ENCODE measurements at places on chromosomes 11 and 22. TPM values are rescaled to one million over a fixed set of nuclear protein-coding genes. Genes with fewer than 3 reads are reported as not detected.

ACR gene
- not detected for total RNA-seq

C11orf16 gene
- not detected for total RNA-seq

GGT1 gene
- 3.2 TPM for total RNA-seq

FIBIN gene
- not detected for total RNA-seq

MS4A10 gene
- not detected for total RNA-seq

SLC15A3 gene
- total RNA-seq, result 23.3 TPM

IL18BP gene
- total RNA-seq, result 2.2 TPM

AQP11 gene
- 3.6 TPM for total RNA-seq

ALG8 gene
- 95.5 TPM for total RNA-seq

KCNJ11 gene
- not detected for total RNA-seq

KLHL35 gene
- total RNA-seq, result 7.2 TPM

OR52D1 gene
- total RNA-seq, result not detected

INPP5J gene
- total RNA-seq, result 0.49 TPM

PKDREJ gene
- total RNA-seq, result not detected

MIEF1 gene
- 11.9 TPM for total RNA-seq

PSMD13 gene
- 239 TPM for total RNA-seq

DNA sequence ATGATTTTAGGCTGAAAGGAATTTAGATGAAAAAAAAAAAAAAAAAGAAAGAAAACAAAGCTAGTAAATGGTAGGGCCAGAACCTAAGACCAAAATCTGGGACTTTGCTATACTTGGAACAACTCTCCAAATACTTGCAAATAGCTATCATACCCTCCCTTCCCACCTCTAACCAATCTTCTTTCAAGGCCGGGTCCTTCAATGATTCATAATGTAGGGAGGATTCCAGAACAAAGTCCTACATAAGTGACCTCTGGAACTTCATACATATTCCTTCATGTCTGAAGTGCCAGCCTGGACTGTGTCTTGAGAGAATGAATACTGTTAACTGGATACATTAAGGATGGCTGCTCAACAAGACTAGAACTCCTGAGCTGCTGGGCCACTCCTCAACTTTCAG is 9.9 kb downstream of the STK33 start:
- peak; percentile 42 for DNase-seq

DNA sequence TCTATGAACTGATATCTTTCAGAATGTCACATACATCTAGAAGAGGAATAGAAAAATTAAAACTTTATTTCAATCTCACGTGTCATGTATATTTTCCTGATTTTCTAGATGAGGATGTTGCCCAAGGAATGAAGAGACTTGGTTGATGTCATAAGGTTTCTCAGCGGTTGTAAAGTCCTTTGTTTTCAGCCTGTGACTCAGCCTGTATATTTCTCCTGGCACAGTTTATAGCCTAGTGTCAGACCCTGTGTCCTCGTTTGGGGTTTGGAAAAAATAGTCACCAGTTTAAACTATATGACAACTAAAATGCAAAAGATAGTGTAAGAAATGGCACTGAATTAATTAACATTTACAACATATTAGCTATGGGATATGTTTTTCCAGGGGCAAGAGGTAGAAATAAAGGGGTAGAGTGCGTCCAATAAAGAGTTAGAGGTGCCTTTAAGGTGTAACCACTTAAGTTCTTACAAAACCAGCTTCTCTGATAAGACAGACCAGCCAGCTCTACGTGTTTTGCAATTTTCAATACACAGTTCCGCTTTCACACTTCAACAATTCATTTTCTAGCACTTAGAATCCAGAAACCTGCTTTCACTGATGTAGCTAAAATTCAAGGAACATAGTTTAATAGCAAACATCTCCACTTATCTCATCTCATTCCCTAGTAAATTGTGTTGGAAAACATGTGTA is 1432.6 kb upstream of the TENM4 start:
- peak; percentile 71 for DNase-seq

GRCh38 chr22:44277386-44278135 is 35.2 kb downstream of the SHISAL1 start:
- no peak for DNase-seq

- peak; percentile 15 for DNase-seq
Measured at GRCh38 chr11:11577932-11578911, 43.6 kb downstream of the GALNT18 start.

GRCh38 chr22:16973591-16974297 is 34.3 kb downstream of the GAB4 start:
- DNase-seq, result no peak

- DNase-seq, result no peak
Measured at GRCh38 chr11:114088836-114089235, 29.3 kb downstream of the ZBTB16 start.

GRCh38 chr22:42416671-42417230 is 15.5 kb downstream of the NFAM1 start:
- no peak for DNase-seq

- DNase-seq, result no peak
Measured at GRCh38 chr22:37547251-37547741, 13.0 kb upstream of the CDC42EP1 start.

DNA sequence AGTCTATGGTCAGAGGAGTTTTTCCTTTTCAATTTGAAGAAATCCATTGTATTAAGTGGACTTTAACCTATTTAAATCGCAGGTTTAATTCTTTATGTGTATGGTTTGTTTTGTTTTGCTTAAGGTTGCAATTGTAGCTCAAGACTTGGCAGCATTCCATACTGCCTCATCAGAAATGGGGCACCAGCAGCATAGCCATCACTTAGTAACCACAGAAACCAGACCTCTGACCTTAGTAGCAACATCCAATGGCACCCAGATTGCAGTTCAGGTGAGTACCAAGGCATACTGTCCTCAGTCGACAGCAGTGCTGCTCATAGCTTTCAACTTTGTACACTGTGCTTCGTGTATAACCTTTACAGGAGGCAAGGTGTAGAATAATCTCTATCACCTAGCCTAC is 48.4 kb upstream of the WEE1 start:
- peak; percentile 64 for DNase-seq

- peak; percentile 65 for DNase-seq
Measured at GRCh38 chr22:36335621-36336020, 52.1 kb downstream of the MYH9 start.

GRCh38 chr11:100833276-100833675 is 146.2 kb downstream of the ARHGAP42 start:
- DNase-seq, result no peak

GRCh38 chr11:86274503-86274902 is 27.5 kb upstream of the HIKESHI start:
- DNase-seq, result no peak

- peak; percentile 92 for DNase-seq
Measured at GRCh38 chr11:111531687-111532364, 8.7 kb upstream of the LAYN start.

GRCh38 chr11:124075841-124076651 is 34.9 kb upstream of the OR10G7 start:
- DNase-seq, result no peak

GRCh38 chr11:33670250-33671011 is 30.2 kb downstream of the C11orf91 start:
- DNase-seq, result peak; percentile 94

GRCh38 chr11:10623797-10624761 is 55.6 kb upstream of the LYVE1 start:
- DNase-seq, result peak; percentile 47

DNA sequence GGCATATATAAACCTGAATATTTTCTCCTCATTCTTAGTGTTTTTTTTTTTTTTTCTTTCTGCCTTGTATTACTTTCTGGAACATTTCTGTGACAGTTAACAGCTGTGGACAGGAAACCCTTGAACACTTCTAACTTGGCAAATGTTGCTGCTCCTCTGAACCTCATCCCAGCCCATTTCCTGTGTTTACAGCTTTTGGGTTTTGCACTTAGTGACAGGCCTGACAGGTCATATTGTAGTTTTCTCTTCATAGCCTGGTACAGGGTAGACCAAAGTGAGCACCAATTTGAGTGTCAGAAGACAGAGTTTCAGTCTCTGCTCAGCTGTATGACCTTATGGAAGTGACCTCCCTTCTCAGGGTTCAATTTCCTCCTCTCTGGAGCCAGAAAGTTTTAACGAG is 91.6 kb downstream of the STIM1 start:
- DNase-seq, result peak; percentile 89

- DNase-seq, result no peak
Measured at GRCh38 chr22:32849501-32849900, 48.0 kb downstream of the TIMP3 start.

DNA sequence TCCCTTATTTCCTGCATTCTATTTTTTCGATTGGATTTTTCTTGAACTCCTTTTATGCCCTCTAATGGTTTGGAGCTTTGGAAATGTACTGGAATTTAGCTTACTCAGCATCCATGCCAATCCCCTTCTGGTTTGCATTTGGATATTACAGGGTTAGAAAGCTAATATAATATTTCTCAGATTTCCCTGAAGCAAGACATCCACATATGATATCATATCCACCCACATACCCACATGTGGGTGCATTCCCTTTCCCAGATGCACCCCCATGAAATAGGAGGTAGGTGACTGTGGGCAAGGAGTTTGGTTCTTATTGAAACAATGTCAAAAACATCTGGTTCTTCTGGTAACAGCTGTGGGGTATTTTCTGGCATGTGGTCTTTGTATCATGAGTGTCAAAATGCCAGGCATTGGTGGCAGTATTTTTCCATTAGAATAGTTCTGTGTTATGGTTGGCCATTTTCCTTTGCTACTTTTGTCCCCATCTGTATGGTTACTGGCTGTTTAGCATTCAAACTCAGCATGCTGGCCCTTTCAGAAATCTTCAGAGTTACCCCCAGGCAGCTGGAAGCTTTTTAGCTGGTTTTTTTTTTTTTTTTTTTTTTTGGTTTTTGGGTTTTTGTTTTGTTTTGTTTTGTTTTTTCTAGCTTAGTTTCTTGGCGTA is 32.7 kb upstream of the DDX10 start:
- no peak for DNase-seq

- DNase-seq, result no peak
Measured at GRCh38 chr11:40517122-40517521, 942.3 kb downstream of the LRRC4C start.

- no peak for DNase-seq
Measured at GRCh38 chr11:96782632-96783031, 392.8 kb downstream of the JRKL start.

DNA sequence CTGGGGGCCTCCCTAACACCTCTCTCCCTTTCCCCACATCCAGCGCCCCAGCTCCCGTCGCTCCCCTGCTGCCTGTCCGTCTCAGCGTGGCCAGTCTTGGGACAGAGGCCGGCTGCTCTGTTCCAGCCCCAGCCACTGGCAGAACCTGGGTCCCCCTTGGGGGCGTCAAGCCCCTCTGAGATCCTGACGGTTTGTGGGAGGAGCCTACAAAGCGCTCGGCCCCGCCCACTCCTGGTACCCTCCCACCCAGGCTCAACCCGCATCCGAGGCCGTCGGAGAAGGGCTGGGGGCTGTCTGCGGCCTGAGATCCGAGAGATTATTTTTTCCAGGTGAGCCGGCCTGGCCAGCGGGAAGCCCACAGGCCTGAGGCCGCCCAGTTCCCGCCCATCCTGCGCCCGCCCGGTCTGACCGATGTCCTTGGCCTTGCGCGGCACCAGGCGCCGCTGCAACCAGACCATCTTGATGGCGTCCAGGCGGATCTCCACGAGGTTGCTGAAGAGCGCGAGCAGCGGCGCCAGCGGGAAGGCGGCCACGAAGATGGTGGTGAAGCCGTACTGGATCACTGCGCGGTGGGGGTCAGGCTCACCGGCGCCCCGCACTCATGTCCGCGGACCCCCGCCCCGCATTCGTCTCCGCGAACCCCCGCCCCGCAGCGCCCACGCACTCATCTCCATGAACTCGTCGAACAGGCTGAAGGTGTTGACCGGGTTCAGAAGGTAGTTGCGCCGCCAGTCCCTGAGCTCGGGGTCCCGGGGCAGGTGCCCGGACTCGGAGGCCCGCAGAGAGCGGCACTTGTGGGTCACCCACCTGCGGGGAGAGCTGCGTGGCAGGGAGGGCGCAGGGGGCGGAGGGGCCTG is 5.5 kb upstream of the SIGIRR start:
- no peak for DNase-seq

- no peak for DNase-seq
Measured at GRCh38 chr22:48908547-48908946, 919.1 kb downstream of the BRD1 start.

DNA sequence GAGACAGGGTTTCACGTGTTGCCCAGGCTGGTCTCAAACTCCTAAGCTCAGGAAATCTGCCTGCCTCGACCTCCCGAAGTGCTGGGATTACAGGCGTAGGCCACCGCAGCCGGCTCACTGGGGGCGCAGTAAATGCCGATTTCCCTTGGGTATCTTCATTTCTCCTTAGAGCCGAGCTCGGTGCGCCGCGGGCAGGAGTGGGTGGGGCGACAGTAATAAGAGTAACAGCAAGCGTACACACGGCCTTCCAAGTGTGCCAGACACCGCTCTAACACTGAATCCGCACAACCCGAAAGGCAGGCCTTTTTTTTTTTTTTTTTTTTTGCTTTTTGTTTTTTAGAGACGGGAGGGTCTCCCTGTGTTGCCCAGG is 500 bp upstream of the ADSL start:
- peak; percentile 31 for DNase-seq

GRCh38 chr11:132095230-132096131 is 725.1 kb downstream of the NTM start:
- no peak for DNase-seq

DNA sequence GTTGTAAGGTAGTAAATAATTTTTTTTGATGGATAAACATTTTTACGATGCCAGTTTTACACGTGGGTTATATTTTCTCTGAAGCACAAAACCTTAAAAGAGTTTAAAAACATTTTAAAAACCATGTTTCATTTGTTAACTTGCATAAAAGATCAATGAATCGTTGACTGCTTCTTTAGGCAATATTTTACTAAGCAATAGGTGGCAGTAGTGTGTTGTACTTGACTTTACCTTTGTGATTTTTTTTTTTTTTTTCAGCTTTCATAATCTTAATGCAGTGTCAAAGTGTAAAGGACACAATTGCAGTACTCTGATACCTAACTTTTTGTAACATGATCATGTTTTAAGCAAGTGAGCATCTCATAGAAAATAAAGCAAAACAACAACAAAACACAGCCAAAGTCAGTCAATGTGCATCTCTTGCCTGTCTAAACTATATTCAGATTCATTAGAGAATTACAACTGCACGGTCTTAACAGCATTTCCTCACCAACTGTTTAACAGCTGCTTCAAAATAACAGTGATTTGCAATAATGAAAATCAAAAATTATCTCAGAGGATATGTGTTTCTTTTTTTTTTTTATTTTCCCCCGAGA is 27.7 kb downstream of the DNAJC24 start:
- DNase-seq, result peak; percentile 37

- DNase-seq, result no peak
Measured at GRCh38 chr11:74838188-74838587, 89.5 kb downstream of the RNF169 start.

DNA sequence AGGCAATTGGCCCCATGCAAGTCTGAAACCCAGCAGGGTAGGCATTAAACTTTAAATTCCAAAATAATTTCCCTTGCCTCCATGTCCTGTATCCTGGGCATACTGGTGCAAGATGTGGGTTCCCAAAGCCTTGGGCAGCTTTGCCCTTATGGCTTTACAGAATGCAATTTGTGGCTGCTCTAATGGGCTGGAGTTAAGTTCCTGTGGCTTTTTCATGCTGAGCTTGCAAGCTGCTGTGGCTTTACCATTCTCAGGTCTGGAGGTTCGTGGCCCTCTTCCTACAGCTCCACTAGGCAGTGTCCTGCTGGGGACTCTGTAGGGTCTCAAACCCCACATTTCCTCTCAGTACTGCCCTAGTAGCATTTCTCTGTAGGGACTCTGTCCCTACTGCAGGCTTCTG is 15.0 kb upstream of the BIRC3 start:
- DNase-seq, result no peak
